Type B pancreatic cell (in vitro differentiated cells): ENCODE measurements at places on chromosomes 4 and X. TPM values are rescaled to one million over a fixed set of nuclear protein-coding genes. Genes with fewer than 3 reads are reported as not detected.
A peak's percentile ranks its signal among the peaks of the same experiment; 100 is the strongest.

GRCh38 chr4:1347410-1347864 lies 429 bp downstream of the UVSSA start:
- peak overlapping the region; percentile 95 for H3K27ac ChIP-seq
- DNase-seq, result peak; percentile 82
- peak overlapping the region; percentile 92 for H3K4me3 ChIP-seq
- H3K27me3 ChIP-seq, result no peaks in the 10 kb centered on the region
- H3K36me3 ChIP-seq, result no peaks in the 10 kb centered on the region
- peaks cover 32% of the 10 kb centered on the region for H3K4me1 ChIP-seq

DNA sequence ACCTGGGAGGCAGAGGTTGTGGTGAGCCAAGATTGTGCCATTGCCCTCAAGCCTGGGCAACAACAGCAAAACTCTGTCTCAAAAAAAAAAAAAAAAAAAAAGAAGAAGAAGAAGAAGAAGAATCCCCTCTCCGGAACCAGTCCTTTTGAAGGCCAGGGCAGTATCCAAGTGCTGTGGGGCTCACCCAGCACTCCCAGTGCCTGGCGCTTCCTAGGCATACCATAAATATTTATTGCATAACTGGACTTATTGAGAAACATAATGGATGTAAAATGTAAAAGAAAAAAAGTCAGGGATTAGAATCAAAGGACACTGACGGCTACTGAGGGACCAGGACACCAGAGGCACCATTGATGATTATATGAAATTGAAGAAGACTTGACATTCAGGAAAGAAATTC lies 162.1 kb upstream of the KIT start:
- H3K36me3 ChIP-seq, result no peaks in the 10 kb centered on the region
- no peaks in the 10 kb centered on the region for H3K27me3 ChIP-seq
- no peak overlapping the region for H3K4me3 ChIP-seq
- DNase-seq, result no peak
- H3K4me1 ChIP-seq, result peaks cover 11% of the 10 kb centered on the region

DNA sequence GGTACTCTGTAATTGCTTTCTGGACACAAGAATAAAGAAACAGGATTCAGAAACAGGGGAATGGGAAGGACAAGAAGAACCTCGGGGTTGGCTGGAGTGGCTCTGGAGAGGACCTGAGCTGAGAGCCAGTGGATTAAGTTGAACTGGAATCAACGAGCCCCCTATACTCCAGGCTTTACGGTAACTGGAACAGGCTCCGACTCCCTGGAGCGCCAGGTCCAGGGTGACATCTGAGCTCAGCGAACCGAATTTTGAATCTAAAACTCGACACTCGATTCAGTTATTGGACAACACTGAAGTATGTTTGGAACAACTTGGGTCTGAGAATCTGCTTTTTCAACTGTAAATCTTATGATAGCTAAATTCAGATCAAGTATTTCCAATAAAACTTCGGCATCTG lies 23.9 kb downstream of the HMX1 start:
- H3K4me1 ChIP-seq, result no peaks in the 10 kb centered on the region
- H3K36me3 ChIP-seq, result peaks cover 4% of the 10 kb centered on the region
- peaks cover 46% of the 10 kb centered on the region for H3K27me3 ChIP-seq
- H3K27ac ChIP-seq, result no peak overlapping the region

GRCh38 chr4:173857828-173858227 lies 327.8 kb upstream of the HAND2 start:
- peaks cover 8% of the 10 kb centered on the region for H3K4me1 ChIP-seq
- H3K27ac ChIP-seq, result no peak overlapping the region
- no peak for DNase-seq
- H3K36me3 ChIP-seq, result no peaks in the 10 kb centered on the region
- H3K27me3 ChIP-seq, result no peaks in the 10 kb centered on the region

DNA sequence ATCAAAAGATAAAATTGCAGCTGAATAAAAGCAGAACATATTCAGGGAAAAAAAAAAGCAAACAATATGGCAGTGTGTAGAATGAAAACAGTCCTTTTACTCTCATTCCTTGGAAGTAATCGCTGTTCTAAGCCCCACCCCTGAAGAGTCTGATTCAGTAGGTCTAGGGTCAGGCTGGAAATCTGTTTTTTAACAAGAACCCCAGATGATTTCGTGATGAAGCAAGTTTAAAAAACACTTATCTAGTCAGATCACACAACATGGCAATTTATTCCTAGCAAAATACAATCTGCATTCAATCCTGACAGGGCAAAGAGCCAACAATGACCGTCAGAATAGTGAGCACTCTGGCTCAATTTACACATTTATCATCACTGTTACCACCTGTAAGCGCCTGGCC lies 16.1 kb downstream of the FAM120C start:
- H3K27me3 ChIP-seq, result no peaks in the 10 kb centered on the region
- H3K4me1 ChIP-seq, result peaks cover 5% of the 10 kb centered on the region
- DNase-seq, result no peak

DNA sequence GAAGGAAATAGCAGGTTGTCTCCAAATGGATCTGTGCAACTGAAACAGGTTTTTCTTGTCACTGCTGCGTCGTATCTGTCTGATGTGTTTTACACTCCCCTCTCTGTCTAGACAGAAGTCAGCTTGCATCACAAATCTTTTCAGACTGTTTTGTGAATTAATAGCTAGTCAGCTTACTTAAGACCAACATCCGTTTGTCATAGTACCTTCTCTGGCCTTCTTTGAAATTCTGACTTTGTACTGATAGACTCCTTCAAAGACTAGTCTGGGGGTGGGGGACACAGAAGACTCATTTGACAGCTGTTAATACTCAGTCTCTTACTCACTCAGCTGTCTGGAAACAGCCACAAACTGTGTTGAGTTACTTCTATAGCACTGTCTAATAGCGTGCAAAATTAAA lies 197.8 kb downstream of the PALLD start:
- no peak for DNase-seq
- H3K27ac ChIP-seq, result peak overlapping the region; percentile 60
- peak overlapping the region; percentile 11 for H3K4me3 ChIP-seq
- peaks cover 58% of the 10 kb centered on the region for H3K4me1 ChIP-seq

GRCh38 chrX:23668335-23668734 lies 1.0 kb downstream of the PRDX4 start:
- H3K4me3 ChIP-seq, result peak overlapping the region; percentile 94
- H3K27me3 ChIP-seq, result no peaks in the 10 kb centered on the region
- peak overlapping the region; percentile 76 for H3K27ac ChIP-seq
- no peak for DNase-seq

DNA sequence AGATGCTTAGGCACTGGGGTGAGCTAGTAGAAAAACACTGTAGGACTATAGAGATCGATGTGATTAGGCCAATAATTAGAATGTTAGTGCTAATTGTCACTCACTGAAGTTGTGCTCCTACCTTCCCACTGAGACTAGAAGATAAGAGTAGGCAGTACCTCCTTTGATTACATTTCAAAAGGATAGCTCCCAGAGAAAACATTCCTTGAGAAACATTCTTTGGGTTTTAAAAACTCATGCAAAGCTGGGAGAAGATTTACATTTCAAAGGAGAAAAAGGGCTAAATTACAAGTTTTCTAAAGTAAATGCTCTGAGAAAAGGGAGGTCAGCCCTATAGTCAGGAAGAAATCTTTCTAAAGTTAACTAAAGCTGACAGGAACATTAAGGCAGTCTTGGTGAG lies 860.3 kb upstream of the NDST4 start:
- peaks cover 5% of the 10 kb centered on the region for H3K4me1 ChIP-seq
- no peak for DNase-seq
- H3K27ac ChIP-seq, result no peak overlapping the region
- no peaks in the 10 kb centered on the region for H3K36me3 ChIP-seq
- no peak overlapping the region for H3K4me3 ChIP-seq

DNA sequence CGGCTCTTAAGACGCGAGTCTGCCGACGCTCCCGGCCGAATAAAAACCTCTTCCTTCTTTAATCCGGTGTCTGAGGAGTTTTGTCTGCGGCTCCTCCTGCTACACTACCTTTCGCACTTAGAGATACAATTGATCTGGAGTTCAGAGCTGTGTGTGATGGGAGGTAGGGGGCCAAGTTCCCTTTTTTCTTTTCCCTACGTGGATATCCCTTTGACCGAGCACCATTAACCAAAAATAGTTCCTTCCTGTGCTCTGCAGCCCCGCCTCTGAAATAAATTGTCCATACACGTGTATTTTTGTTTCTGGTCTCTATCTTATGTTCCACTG lies 555 bp upstream of the PGM2 start:
- peaks cover 13% of the 10 kb centered on the region for H3K36me3 ChIP-seq
- H3K4me3 ChIP-seq, result peak overlapping the region; percentile 92
- no peak for DNase-seq

DNA sequence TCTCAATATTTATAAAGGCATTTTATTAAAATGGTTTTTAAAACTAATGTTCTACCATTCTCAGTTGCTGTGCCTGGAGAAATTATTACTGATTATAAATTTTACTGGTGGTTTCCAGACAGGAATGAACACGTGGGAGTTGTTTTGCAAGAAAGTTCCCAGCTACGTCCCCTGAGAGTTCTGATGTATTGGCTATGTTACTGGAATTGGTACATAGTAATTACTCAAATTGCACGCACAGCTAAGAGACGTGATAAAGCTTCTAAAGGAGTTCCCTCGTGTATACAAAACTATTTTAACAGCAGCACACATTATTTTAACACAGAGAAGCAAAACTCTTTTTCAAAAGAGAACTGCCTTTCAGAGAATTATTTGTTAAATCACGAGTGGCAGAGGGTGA lies 292.2 kb downstream of the NLGN4X start:
- H3K36me3 ChIP-seq, result peaks cover 10% of the 10 kb centered on the region
- H3K4me1 ChIP-seq, result peaks cover 18% of the 10 kb centered on the region
- no peak for DNase-seq
- H3K27ac ChIP-seq, result no peak overlapping the region

- peaks cover 33% of the 10 kb centered on the region for H3K4me1 ChIP-seq
- DNase-seq, result no peak
- no peak overlapping the region for H3K4me3 ChIP-seq
- no peaks in the 10 kb centered on the region for H3K27me3 ChIP-seq
- no peak overlapping the region for H3K27ac ChIP-seq
- no peaks in the 10 kb centered on the region for H3K36me3 ChIP-seq
Measured at GRCh38 chr4:53122280-53123116, 243.4 kb downstream of the SCFD2 start.

- no peaks in the 10 kb centered on the region for H3K27me3 ChIP-seq
- H3K4me1 ChIP-seq, result no peaks in the 10 kb centered on the region
- H3K4me3 ChIP-seq, result no peak overlapping the region
- H3K36me3 ChIP-seq, result peaks cover 3% of the 10 kb centered on the region
- DNase-seq, result no peak
Measured at GRCh38 chr4:18975916-18976808, 954.6 kb upstream of the LCORL start.

ZDHHC15 gene
- total RNA-seq, result 2.0 and 3.7 TPM in 2 replicates

CT55 gene
- not detected in 2 replicates for total RNA-seq

CD40LG gene
- total RNA-seq, result not detected in 2 replicates

C4orf17 gene
- total RNA-seq, result not detected in 2 replicates

CXCL1 gene
- total RNA-seq, result 3.8 and 5.7 TPM in 2 replicates

UGT2B11 gene
- total RNA-seq, result 0.56 and 1.2 TPM in 2 replicates
